ENCODE measurements at places on chromosomes 1 and 21.

DNA sequence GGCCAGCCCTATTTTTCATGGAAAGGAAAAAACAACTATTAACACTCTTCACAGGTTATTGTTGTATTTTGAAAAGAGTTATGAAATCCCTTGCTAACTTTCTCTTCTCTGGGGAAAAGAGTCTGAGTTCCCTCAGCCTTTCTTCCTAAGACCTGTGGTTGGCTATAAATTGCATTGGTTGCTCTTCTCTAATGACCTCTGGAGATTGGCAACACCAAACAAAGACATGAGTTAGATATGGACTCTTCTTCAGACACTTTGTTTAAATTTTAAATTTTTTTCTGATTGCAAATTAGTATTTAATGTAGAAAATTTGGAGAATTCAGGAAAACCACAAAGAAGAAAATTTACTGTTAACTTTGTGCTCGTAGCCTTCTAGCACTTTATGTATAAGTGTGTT is 275.7 kb downstream of the PBX1 start:
- no peak for DNase-seq

DNA sequence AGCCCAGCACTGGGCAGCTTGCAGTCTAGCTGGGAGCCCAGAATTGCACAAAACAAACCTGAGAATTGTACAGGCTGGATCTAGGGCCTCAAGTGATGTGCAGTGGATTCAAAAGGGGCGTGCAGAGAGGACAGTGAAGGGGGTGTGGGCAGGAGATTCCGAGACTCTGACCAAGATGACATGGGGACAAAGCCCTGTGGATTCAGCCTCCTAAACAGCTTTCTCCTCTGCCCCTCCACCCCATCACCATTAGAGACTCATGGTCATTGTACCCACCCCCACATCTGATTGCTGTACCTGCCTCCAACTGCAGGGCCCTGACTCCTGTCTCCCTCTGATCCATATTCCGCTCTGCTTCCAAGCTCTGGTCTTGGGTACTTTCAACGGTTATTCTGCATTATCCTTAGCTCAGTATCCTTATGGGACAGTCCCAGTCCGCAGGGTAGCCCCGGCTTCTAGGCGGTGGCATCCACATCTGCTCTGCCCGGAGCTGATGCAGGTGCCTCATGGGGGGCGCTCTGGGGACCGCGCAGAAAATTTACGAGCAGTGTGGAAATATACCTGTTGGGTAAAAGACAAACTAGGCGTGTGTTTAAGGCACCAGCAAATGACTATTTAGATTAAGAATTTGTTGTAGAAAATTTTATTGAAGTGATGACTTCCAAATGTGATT is 1.7 kb upstream of the BMP8A start:
- no peak for DNase-seq

DNA sequence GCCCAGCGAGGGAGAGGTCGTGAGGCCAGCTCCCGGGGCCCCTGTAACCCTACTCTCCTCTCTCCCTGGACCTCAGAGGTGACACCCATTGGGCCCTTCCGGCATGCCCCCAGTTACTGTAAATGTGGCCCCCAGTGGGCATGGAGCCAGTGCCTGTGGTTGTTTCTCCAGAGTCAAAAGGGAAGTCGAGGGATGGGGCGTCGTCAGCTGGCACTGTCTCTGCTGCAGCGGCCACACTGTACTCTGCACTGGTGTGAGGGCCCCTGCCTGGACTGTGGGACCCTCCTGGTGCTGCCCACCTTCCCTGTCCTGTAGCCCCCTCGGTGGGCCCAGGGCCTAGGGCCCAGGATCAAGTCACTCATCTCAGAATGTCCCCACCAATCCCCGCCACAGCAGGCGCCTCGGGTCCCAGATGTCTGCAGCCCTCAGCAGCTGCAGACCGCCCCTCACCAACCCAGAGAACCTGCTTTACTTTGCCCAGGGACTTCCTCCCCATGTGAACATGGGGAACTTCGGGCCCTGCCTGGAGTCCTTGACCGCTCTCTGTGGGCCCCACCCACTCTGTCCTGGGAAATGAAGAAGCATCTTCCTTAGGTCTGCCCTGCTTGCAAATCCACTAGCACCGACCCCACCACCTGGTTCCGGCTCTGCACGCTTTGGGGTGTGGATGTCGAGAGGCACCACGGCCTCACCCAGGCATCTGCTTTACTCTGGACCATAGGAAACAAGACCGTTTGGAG is 23.7 kb upstream of the TNFRSF1B start:
- DNase-seq, result no peak

GRCh38 chr1:81470275-81470674 is 330.5 kb upstream of the ADGRL2 start:
- DNase-seq, result no peak

- DNase-seq, result peak; percentile 85
Observed at GRCh38 chr1:20028125-20028524, 41.9 kb upstream of the PLA2G5 start.

DNA sequence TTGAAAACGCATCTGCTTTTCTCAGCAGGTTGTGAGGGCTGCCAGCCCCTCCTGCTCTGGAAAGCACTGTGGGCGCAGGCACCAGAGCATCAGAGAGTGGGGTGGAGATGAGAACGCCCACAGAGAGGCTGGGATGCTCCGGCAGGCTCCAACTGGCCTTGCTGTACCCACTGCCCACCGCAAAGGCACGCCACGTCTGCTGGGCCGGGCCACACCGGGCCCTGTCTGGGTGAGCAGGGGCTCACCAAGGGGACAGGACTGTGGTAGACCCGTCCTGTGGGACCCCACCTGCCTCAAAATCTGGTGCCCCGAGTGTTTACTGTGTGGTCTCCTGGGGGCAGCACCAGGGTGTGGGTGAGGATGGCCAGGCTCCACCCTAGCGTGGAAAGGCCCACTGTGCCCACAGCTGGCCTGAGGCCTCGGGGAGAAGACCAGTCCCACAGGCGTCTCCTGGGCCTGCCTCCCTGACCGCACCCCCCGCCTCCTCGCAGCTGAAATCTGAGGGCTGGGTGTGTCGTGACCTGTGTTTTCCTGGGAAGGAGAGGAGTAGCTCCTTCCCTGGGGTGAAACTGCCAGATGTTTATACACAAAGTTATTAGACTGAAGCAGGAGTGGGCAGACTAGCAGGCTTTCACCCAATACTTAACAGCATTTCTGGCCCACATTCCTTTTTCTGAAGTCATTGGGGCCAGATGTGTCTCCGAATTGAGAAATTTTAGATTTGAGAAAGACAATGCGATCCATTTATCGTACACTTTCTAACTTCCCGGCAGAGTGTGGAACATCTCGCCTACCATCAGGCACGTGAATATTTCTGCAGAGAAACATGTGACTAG is 53.8 kb downstream of the STUM start:
- peak; percentile 93 for DNase-seq

- DNase-seq, result peak; percentile 84
Observed at GRCh38 chr1:78688697-78689096, 39.1 kb downstream of the IFI44 start.

DNA sequence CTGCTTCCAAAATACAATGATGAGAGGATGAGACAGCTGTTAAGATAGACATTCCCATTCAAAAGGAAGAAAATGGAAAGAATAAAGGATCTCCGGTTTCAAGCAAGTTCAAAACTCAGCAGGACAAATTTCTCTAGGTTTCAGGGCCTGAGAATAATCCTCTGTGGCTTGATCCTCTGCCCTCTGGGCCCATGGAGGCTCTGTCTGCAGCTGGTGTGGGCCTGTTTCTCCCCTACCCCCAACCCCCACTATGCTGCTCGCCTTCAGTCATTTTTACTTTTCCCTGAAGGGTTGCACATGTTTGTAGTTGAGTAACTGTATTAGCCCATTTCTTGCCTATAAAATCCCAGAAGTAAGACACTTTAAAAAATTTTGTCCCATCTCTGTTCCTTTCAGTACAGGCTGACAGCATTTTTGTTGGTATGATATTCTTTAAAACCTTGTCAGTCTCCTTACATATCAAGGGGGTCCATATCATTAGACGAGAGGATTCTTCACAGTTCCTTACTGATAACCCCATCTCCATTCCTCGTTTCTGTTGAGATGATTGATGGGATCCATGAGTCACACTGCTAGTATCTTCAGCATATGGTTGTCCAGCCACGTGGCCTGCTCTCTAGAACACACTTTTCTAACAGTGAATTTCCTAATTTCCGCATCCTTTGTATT is 10.5 kb downstream of the ZMYM4 start:
- DNase-seq, result peak; percentile 19

- peak; percentile 54 for DNase-seq
Observed at GRCh38 chr1:226121587-226122400, 59.3 kb downstream of the H3-3A start.

- no peak for DNase-seq
Observed at GRCh38 chr1:12798911-12799310, 7.7 kb downstream of the PRAMEF1 start.

DNA sequence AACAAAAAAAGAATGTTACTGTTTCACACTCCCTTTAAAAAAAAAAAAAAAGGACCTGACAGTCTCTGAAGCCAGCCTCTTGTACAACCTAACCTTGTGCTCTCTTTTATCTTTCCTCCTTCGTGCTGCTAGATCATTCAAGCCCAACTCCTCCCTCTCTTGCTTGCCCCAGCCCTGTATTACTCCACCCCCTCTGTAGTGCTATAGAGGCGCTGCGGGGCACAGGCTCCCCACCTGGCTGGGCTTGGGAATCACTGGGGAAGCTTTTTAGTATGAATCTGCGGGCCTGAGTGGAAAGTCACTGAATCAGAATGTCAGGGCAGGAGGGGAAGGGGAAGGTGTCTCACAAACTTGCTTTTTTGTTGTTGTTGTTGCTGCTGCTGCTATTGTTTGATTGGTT is 383.7 kb upstream of the CAMK1G start:
- no peak for DNase-seq

DNA sequence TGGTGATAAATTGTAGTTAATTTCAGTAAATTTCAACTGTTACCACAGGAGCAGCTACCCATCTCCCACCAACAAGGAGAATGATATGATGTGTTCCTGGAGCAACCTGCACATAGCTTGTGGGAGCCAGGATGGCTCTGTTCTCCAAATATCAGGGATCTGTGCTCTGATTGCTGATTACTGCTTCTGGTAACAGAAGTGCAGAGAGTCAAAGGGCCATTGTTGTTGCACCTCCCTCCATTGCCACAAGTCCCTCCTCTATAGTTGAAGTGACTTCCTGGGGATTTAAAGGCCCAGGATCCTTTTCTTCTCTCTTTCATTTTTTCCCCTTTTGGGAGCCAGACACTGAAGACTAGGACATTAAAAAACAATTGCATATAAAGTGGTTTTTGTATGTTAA is 51.6 kb upstream of the HPDL start:
- peak; percentile 22 for DNase-seq

DNA sequence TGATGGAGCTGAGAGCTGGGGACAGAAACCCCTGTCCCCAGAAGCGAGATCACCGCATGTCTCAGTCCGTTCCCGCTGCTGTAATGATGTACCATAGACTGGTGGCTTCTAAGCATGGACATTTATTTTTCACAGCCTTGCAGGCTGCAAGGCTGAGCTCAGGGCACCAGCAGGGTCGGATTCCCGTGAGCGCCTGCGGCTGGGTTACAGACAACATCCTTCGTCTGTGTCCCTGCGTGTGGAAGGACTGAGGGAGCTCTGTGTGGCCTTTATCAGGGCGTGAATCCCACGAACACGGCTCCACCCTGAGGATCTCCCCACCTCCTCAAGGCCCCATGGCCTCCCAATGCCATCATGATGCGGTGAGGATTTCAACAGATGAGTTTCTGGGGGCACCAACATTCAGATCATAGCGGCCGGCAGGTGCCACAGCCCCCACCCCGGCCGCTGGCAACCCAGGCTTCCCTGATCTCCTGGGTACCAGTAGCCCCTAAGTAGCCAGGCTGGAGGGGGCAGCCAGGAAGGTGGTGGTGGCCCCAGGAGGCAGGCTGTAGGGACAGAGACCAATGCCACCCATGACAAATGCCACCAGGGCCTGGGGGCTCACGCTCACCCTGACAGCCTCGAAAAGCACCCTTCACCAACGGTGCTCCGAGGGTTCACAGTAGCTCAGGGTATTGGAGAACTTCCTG is 104.4 kb downstream of the CRYAA start:
- DNase-seq, result no peak

- DNase-seq, result no peak
Observed at GRCh38 chr1:112344754-112345423, 51.1 kb upstream of the CTTNBP2NL start.

- no peak for DNase-seq
Observed at GRCh38 chr21:24969068-24969467, 638.2 kb downstream of the MRPL39 start.

GRCh38 chr1:224632381-224632871 is 16.3 kb downstream of the CNIH3 start:
- DNase-seq, result peak; percentile 92

GRCh38 chr1:200282497-200283122 is 127.2 kb downstream of the ZNF281 start:
- DNase-seq, result no peak

DNA sequence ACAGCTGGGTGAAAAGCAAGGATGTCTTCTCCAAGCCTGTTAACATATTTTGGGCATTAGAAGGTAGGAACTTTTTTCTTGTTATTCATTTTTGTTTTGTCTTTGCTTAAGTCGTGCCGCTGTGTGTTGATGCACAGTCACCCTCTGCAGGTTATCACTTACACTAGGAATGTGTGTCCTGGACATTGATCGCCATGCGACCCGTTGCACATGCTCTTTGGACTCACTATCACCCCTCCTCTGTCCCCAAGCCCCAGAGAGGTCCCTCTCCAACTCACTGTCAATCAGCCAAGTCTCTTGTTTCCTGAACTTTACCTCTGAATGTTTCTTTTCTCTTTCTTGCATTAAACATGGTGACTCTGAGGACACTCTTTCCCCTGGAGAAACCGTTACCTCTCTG is 40.0 kb upstream of the CD101 start:
- DNase-seq, result no peak

DNA sequence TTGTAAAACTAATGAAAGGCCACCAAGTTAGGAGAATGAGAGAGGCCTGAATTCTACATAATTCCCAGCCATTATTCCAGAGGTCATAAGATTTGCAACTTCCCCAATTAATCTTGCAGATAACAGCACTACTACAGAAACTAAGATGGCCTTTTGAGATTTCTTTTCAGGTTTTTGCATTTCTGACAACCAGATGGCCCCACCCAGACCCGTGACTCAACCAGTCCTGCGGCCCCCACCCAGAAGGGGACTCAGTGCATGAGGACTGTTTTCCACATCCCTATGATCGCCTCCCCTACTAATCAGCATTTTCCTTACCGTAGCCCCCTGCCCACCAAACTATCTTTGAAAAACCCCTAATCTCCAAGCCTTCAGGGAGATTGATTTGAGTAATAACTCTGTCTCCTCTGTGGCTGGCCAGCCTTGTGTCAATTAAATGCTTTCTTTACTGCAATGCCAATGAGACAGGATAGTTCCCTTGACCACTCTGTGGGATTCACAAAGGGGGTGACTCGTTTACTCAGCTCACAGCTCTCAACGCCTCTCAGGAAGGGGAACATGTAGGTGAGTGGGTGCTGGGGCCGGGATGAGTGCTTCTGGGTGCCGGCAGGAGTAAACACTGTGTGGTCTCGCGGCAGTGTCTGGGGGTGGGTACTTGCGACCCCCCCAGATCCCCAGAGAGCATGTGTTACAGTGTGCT is 10.5 kb upstream of the CNIH3 start:
- no peak for DNase-seq

GRCh38 chr1:228782662-228783417 is 47.6 kb downstream of the RHOU start:
- peak; percentile 31 for DNase-seq

- DNase-seq, result no peak
Observed at GRCh38 chr1:42158189-42158588, 5.0 kb downstream of the GUCA2B start.

- DNase-seq, result peak; percentile 36
Observed at GRCh38 chr1:56339786-56340465, 239.4 kb downstream of the PLPP3 start.

Data from cardiac fibroblast (primary cell).